Psoas muscle (tissue), 8 donors: ENCODE measurements at places on chromosomes 1 and 21. TPM values are rescaled to one million over a fixed set of nuclear protein-coding genes. Genes with fewer than 3 reads are reported as not detected.

ST6GALNAC5 gene
- 0.66 TPM for total RNA-seq

FCAMR gene
- not detected for total RNA-seq

SH3BGR gene
- 147 TPM for total RNA-seq

CITED4 gene
- total RNA-seq: 17.8 TPM

RAD54L gene
- not detected for total RNA-seq

RXFP4 gene
- total RNA-seq: not detected

C1orf21 gene
- total RNA-seq: 127 TPM

MROH9 gene
- not detected for total RNA-seq

ICOSLG gene
- total RNA-seq: 1.6 TPM

PTPRC gene
- 5.3 TPM for total RNA-seq

ORC1 gene
- total RNA-seq: 0.19 TPM

TMEM61 gene
- 0.54 TPM for total RNA-seq

FAM151A gene
- not detected for total RNA-seq

S100A1 gene
- total RNA-seq: 1,008 TPM

GPR137B gene
- total RNA-seq: 1.7 TPM

DMAP1 gene
- 18.5 TPM for total RNA-seq

TRIM67 gene
- total RNA-seq: 0.06 TPM

C21orf58 gene
- 3.0 TPM for total RNA-seq

FCRLB gene
- 0.58 TPM for total RNA-seq

FAM78B gene
- total RNA-seq: 9.8 TPM

CLDN14 gene
- not detected for total RNA-seq

HEYL gene
- total RNA-seq: 6.2 TPM

RAB42 gene
- 1.3 TPM for total RNA-seq

CA6 gene
- total RNA-seq: not detected

TMEM240 gene
- total RNA-seq: 1.2 TPM

AADACL4 gene
- not detected for total RNA-seq

REG4 gene
- not detected for total RNA-seq

IBA57 gene
- total RNA-seq: 20.6 TPM

FAM131C gene
- total RNA-seq: not detected

PDE4B gene
- total RNA-seq: 8.6 TPM

LINGO4 gene
- total RNA-seq: 7.9 TPM

DCST2 gene
- total RNA-seq: not detected

GFI1 gene
- total RNA-seq: 0.36 TPM

TMPRSS15 gene
- total RNA-seq: not detected

CATSPER4 gene
- not detected for total RNA-seq

TMEM79 gene
- 0.69 TPM for total RNA-seq

FAAH gene
- total RNA-seq: 7.3 TPM

ENTREP3 gene
- 21.3 TPM for total RNA-seq

GJA5 gene
- 7.0 TPM for total RNA-seq

MINDY1 gene
- 26.0 TPM for total RNA-seq

ATAD3C gene
- total RNA-seq: 0.55 TPM

INSRR gene
- total RNA-seq: not detected

FAM72A gene
- not detected for total RNA-seq

TMPRSS2 gene
- total RNA-seq: not detected

TBX15 gene
- 62.5 TPM for total RNA-seq

RABIF gene
- 4.9 TPM for total RNA-seq

FAM163A gene
- total RNA-seq: not detected

TRIM63 gene
- total RNA-seq: 541 TPM

LCE1E gene
- total RNA-seq: not detected
